ENCODE measurements at places on chromosomes 3 and 15. TPM values are rescaled to one million over a fixed set of nuclear protein-coding genes. Genes with fewer than 3 reads are reported as not detected.

Gene GABRG3
- total RNA-seq: not detected

- H3K27me3 ChIP-seq: no peaks in the 10 kb centered on the region
- H3K36me3 ChIP-seq: no peaks in the 10 kb centered on the region
- H3K4me1 ChIP-seq: peaks cover 5% of the 10 kb centered on the region
- no peak for DNase-seq
These were observed 677 bp downstream of the POLQ start for GRCh38 chr3:121545049-121545573.

Gene TGM5
- not detected for total RNA-seq

Gene CYP1A2
- total RNA-seq: not detected

DNA sequence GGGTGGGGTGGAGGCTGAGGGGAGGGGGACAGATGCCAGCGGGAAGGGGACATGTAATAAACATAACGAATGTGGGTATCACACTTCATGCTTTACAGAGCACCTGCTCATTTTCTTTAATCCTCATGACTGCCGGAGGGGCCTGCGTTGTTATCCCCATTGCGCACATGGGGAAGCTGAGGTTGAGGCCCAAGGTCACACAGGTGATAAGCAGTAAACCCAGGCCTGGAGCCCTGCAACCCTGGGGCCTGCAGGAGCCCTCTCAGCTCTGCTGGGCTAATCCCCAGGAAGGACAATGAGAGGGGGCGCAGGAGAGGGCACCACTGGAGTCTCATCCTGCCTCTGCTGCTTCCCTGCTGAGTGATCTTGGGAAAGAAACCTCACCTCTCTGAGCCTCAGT, 64.3 kb downstream of the MEGF11 start:
- no peak for DNase-seq
- no peaks in the 10 kb centered on the region for H3K4me1 ChIP-seq
- H3K4me3 ChIP-seq: no peak overlapping the region
- H3K27ac ChIP-seq: no peak overlapping the region
- no peaks in the 10 kb centered on the region for H3K27me3 ChIP-seq

GRCh38 chr15:100275641-100276040, 66.1 kb downstream of the ADAMTS17 start:
- H3K36me3 ChIP-seq: no peaks in the 10 kb centered on the region
- H3K4me3 ChIP-seq: no peak overlapping the region
- no peaks in the 10 kb centered on the region for H3K4me1 ChIP-seq
- no peaks in the 10 kb centered on the region for H3K27me3 ChIP-seq
- DNase-seq: no peak

Data from body of pancreas (tissue), 4 donors.